Neural progenitor cell (in vitro differentiated cells): ENCODE measurements at places on chromosomes 5 and 9.

DNA sequence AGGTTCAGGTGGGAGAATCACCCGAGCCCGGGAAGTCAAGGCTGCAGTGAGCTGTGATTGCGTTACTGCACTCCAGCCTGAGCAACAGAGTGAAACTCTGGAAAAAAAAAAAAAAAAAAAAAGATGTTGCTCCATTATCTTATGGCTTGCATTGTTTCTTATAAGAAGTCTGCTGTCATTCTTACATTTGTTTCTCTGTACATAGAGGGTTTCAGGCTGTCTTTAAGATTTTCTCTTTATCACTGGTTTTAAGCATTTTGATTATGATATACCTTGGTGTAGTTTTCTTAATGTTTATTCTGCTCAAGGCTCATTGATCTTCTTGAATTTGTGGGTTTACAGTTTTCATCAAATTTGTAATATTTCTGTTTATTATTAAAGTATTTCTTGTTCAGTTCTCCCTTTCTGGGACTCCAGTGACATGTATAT is 35.2 kb downstream of the MVB12B start:
- peaks cover 22% of the 10 kb centered on the region for H3K4me1 ChIP-seq
- no peak overlapping the region for H3K4me3 ChIP-seq
- H3K27me3 ChIP-seq, result no peaks in the 10 kb centered on the region

GRCh38 chr5:1127959-1128785 is 16.3 kb upstream of the SLC12A7 start:
- no peaks in the 10 kb centered on the region for H3K36me3 ChIP-seq
- H3K27ac ChIP-seq, result no peak overlapping the region
- peaks cover 2% of the 10 kb centered on the region for H3K4me1 ChIP-seq
- no peak overlapping the region for H3K4me3 ChIP-seq

DNA sequence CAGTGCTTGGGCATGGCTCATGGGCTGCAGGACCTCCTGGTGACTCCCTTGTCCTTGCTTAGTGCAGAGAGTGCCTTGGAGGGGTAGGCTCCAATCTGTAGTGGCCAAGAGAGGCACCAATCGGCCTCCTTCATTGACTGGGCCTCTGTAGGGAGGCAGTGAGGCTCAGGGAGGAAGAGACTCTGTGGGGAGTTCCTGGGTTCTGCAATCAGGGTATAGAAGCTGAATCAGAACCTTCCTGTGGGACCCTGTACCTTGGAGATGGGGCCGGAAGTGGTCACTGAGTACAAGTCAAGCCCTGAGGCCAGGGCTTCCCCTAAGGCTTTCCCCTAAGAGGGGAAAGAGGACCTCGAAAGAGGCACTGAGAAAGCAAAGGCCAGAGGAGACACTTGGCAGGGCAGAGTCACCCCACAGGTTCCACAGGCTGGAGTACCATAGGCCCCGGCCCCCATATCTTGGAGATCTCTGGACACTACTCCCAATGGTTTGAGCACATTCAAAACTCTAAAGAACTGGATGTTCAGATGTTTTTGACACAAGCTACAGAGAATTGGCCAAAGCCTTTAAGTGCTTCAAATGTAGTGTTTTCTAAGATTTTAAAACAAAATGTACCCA is 190.5 kb downstream of the HSPA4 start:
- DNase-seq, result no peak
- no peak overlapping the region for H3K4me3 ChIP-seq
- no peaks in the 10 kb centered on the region for H3K4me1 ChIP-seq
- H3K27ac ChIP-seq, result no peak overlapping the region
- H3K27me3 ChIP-seq, result no peaks in the 10 kb centered on the region

DNA sequence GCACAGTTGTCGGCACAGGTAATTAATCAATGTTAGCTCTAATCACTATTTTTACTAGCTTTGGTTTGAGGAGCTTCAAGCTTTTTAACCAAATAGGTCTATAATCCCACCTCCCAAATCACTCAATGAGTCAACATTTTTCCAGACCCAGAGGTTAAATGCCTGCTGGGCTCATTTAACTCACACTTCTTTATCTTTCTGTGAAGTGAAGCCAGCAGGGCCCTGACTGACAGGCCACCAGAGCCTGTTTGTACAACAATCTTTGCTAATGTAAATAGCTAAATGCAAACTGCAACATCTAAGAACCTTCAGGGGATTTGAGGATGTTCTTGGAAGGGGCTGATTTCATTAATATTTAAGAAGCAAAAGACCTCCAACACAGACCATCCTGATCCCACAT is 98.4 kb upstream of the NREP start:
- peak; percentile 69 for DNase-seq
- H3K27ac ChIP-seq, result no peak overlapping the region
- H3K36me3 ChIP-seq, result no peaks in the 10 kb centered on the region
- H3K27me3 ChIP-seq, result no peaks in the 10 kb centered on the region
- peaks cover 43% of the 10 kb centered on the region for H3K4me1 ChIP-seq

DNA sequence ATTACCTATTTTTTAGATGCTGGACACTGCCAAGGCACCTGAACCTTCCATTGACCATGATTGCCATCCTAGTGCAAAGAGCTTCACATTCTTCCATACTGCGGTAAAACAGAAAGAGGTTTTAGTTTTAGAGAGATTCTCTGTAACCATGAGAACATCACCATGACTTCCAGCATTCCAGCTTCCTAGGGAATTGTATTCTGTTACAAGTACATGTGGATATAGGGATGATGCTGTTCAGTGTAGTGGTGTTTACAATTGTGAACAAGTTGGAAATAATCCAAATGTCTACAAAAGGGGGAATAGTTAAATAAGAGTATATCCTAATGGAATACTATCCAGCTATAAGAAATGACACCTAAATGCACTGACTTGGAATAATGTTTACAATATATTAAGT is 22.4 kb downstream of the NIPSNAP3B start:
- H3K36me3 ChIP-seq, result peaks cover 14% of the 10 kb centered on the region
- H3K4me3 ChIP-seq, result no peak overlapping the region
- H3K4me1 ChIP-seq, result no peaks in the 10 kb centered on the region
- no peaks in the 10 kb centered on the region for H3K27me3 ChIP-seq
- no peak for DNase-seq
